ENCODE measurements at places on chromosomes 4 and X.
A peak's percentile ranks its signal among the peaks of the same experiment; 100 is the strongest.

DNA sequence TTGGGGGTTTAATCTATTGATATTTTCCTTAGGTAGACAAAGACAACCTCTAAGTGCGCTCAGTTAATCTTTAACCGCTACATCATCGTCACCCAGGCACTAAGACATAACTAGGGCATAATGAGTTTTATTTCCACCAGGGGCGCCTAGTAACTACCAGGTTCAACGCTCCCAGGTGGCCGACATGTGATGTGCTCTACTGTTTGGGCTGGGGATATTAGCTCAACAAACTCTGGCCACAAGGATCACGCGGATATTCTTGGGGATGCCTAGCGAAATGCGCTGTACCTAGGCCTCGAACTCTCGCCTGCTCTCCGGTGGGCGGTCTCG, 915 bp upstream of the RAB33B start:
- no peak for DNase-seq

- DNase-seq: no peak
These were observed 78.7 kb upstream of the CBLL2 start for GRCh38 chrX:22193851-22194659.

DNA sequence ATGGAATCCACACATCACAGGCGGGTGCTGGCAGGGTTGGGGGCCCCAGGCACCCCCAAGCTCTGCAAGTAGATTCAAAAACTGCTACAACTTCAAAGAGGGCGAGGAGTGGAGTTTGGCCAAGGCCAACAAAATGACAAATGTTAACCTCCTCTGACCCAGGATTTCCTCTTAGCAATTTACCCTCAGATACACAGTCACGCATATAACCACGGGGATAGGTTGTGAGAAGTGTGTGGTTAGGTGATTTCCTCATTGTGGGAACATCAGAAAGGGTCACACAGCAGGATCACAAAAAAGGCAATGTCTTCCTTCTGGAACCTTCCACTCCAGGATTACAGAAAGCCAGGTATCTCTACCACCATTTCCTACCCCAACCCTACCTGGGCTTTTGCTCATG, 62.4 kb downstream of the C4orf50 start:
- DNase-seq: no peak

- DNase-seq: no peak
These were observed 40.4 kb downstream of the MCUB start for GRCh38 chr4:109600431-109600830.

DNA sequence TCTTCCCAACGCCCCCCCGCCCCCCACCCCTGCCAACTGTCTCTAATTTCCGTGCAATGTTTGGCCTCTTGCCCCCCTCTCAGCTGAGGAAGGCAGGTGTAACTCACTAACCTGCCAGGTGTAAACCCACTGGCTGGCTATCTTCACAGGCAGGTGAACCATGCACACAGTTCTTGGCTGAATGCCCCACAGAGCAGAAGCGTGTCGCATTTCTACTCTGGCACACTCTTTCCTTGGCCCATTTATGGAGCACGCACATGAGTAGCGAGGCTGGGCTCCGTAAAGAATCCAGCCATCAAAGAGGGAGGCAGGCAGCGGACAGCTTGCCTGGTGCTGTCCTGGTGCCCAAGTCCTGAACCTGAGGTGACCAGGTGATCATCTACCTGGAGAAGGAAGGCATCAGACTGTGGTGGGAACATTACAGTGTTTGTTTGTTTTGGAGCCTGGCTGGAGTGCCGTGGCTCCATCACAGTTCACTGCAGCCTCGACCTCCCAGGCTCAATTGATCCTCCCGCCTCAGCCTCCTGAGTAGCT, 39.2 kb upstream of the CRMP1 start:
- DNase-seq: peak; percentile 19

DNA sequence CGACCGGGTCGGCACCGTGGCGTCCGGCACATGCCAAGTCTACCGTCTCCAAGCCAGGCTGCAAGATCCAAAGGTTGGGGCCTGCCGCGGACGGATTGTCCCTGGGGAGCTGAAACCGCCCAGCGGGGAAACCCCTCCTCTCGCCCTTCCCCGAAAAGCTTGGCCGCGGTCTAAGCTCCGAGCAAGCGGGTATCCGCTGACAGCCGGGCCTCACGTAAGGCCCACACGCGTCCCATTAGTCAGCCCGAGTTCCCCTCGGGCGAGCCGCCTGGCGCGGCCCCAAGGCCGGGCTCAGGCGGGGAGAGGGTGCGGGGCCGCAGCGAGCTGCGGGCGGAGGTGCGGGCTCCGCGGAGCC, 6.8 kb upstream of the BCOR start:
- DNase-seq: no peak

- no peak for DNase-seq
These were observed 113.1 kb downstream of the CCSER1 start for GRCh38 chr4:90240333-90240732.

DNA sequence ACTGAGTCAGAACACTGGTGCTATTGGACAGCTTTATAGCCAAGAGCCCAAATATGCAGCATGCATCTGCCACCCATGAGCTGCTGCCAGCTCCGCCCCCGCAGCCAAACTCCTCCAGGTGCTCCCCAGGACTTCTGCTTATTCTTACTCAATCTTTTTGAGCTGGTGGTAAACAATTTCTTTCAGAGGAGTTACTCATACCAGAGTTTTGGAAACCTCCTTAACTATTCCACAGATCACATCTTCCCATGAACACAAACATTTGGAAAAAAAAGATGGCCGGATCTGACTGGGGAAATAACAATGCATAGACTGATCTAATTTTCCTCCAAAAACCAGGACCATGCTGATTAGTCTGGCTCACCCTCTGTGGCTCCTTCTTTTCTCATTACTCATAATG, 399.9 kb downstream of the GPM6A start:
- no peak for DNase-seq

GRCh38 chrX:106302304-106302703, 134.2 kb downstream of the PWWP3B start:
- no peak for DNase-seq

- DNase-seq: no peak
These were observed 47.4 kb downstream of the NRK start for GRCh38 chrX:105869701-105870100.

- peak; percentile 56 for DNase-seq
These were observed 73.9 kb downstream of the HTRA3 start for GRCh38 chr4:8343262-8343966.

GRCh38 chr4:8589823-8590545, 2.6 kb upstream of the CPZ start:
- no peak for DNase-seq

DNA sequence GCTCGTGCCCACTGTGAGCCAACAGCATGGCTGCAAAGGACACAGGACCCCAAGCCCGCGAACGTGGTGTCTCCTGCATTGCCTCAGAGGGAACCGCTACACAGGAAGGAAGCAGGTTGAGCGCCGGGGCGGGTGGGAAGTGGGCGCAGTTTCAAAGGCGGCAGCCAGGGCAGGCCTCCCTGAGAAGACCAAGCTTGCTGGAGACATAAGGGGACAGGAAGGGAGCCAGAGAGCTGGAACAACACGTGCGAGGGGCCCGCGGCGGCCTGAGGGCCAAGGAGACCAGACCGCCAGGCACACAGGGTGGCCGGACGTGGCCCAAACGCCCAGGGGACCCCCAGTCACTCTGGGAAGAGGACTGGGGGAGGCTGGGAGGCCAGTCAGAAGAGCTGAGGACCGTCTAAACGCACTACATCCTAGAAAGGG, 32.0 kb downstream of the CTBP1 start:
- DNase-seq: no peak

DNA sequence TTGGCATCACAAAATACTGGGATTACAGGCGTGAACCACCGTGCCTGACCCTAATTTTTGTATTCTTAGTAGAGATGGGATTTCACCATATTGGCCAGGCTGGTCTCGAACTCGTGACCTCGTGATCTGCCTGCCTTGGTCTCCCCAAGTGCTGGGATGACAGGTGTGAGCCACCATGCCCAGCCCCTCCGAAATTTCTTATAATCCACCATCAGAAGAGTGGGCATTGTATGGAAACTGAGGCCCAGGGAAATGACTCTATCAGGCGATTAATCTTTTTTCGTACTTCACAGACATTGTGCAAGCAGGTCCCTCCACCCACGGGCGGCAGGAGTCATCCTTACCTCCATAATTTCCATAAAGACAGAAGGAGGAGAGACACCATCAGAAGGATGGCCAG, 16.0 kb downstream of the CRLF2 start:
- DNase-seq: no peak

GRCh38 chrX:31185884-31186283, 114.0 kb upstream of the FTHL17 start:
- no peak for DNase-seq

DNA sequence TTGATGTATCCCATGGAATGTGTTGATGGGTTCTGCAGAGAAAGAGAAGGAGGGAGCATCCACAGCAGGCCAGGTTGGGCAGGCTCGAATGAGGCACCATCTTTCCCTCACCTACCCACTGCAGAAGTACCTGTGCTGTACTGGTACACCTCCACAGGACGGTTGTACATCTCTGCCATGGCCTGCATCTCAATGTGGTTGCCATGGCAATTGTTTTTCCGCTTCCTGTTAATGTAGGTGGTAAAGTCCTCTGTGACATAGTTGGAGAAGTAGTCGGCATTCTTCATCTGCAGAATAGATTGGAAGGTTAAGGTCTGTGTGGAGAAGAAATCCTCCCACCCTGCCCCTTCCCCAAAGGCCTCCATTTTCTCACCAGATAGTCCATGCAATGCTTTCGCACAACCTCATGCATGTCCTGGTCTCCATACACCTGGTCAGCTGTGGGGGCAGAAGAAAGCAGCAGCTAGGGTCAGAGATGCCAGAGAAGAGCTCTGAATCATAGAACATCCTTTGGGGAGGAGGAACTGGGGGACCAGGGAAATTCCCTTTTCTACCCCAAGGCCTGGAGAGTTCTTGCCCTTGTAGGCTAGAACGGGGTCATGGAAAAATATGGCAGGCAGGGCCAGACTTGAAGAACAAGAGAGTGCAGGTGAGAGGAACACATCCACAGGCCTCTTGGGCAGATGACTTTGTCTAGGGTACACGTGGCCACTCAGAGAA, 15.9 kb upstream of the PIM2 start:
- DNase-seq: no peak

- no peak for DNase-seq
These were observed 8.1 kb downstream of the CRMP1 start for GRCh38 chr4:5884796-5885195.

- DNase-seq: no peak
These were observed 169.6 kb downstream of the TEX13A start for GRCh38 chrX:105050921-105051320.

DNA sequence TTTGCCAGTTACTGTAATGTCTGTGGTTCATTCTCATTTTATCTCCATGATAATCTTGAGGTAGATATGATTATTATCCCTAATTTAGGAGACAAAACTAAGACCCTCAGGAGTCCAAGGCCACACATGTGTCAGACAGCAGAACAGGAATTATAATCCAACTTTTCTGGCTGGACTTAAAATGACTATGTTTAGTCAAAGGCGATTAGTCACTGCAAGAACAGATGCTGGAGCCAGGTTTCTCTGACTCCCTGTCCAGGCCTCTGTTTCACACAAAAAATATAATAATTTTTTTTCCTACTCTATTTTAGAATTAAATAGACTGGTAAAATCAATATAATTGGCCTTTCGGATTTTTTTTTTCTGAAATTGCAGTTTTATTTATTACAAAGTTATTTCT, 56.7 kb upstream of the TMEM131L start:
- DNase-seq: no peak

GRCh38 chr4:90951037-90951436, 823.8 kb downstream of the CCSER1 start:
- DNase-seq: no peak

GRCh38 chr4:88526221-88526815, 2.7 kb upstream of the PYURF start:
- no peak for DNase-seq

Data from right forelimb (tissue), 1 donor.